Renal cortical epithelial cell (primary cell): ENCODE measurements at places on chromosomes 4 and X. TPM values are rescaled to one million over a fixed set of nuclear protein-coding genes. Genes with fewer than 3 reads are reported as not detected.

Gene LGI2
- under 0.01 and 2.4 TPM in 2 replicates for total RNA-seq

Gene FRYL
- 59.0 and 115 TPM in 2 replicates for total RNA-seq

Gene ADGRL3
- 5.3 TPM in 1 of 2 replicates, not detected in the other for total RNA-seq

Gene CETN2
- 47.8 and 81.1 TPM in 2 replicates for total RNA-seq

Gene TMEM255A
- 0.17 and 0.30 TPM in 2 replicates for total RNA-seq

Gene RAP2C
- total RNA-seq: 22.9 and 26.9 TPM in 2 replicates

Gene SH3RF1
- total RNA-seq: 10.2 and 12.7 TPM in 2 replicates

Gene FGFR3
- total RNA-seq: 1.4 and 3.7 TPM in 2 replicates

DNA sequence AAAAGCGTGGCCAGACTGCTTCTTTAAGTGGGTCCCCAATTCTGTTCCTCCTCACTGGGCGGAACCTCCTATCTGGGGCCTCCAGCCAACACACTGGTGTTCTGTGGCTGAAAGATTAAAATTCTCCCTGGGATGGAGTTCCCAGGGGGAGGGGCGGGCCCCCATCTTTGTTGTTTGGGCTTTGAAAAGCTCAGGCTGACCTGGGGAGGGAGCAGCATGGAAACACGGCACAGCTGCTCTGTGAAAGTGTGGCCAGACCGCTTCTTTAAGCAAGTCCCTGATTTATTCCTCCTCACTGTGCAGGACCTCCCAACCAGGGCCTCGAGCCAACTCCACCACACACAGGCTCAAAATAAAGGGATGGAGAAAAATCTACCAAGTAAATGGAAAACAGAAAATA is 219.5 kb downstream of the TMEM47 start:
- DNase-seq: no peak

DNA sequence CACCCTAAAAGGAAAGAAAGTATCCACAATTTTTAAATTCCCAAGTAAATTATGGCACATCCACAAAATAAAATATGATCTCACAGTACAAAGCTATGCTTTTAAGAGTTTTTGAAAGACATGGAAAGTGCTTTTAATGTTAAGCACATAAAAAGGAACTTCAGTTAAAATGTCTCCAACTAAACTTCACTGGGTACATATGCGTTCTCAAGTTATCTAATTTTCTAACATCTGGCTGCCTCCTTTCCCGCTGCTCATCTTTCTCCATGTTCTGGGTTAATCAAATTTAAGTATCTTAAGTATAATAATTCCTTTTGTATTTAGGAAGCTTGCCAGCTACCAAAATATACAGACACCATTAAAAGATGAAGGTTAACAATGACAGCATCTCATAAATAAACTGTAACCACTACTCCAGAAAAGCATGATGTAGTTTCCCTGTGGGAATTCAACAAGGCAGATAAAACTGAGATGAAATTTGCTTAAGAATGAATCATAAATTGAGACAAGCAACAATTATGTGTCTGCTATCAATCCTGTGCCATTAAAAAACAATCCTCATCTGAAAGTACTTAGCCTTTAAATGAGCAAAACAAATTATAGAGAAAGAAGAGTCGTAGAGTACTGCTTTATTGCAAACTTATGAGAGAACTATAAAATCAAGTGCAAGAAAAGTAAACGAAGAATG is 25.1 kb downstream of the PRSS12 start:
- DNase-seq: no peak

- DNase-seq: no peak
Observed at GRCh38 chr4:47617607-47618006, 132.5 kb downstream of the ATP10D start.

GRCh38 chr4:177163532-177163931 is 146.1 kb upstream of the NEIL3 start:
- peak; percentile 64 for DNase-seq

- DNase-seq: no peak
Observed at GRCh38 chr4:2592572-2592971, 56.1 kb downstream of the FAM193A start.

GRCh38 chr4:183637461-183637860 is 21.5 kb downstream of the RWDD4 start:
- peak; percentile 54 for DNase-seq

DNA sequence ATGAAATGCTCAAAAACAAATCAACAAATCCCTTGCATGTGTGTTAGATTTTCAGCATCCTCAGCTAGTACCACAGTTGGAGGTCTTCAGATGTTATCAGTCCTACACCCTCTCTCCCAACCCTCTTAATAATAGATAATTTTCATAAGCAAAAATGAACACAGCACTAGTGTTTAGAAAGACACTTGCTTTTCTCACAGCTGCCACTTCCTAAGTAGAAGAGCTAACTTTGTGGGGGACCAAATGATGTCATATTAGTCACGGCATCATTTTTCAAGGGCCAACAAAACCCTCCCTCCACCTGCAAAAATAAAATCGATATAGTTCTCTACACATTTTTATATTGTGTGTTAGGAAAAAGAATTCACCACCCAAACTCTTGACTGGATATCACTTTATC is 163.5 kb upstream of the GYPA start:
- DNase-seq: no peak

DNA sequence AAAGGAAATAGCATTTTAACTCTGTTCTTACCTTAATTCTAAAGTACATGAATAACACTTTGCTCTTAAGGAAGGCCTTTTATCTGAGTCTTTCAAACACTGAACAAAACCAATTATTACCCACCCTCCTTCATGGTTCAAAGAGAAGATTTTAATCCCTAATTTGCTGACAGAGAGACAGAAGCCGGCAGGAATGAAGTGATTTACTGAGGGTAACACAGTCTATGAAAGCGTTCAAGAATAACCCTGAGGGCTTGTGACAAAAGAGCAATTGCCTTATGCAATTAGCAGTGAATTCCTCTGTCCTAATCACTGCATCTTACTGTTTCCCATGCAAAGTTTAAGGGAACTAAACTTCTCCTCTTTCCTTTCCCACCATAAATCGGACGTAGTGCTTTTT is 144.1 kb downstream of the PACRGL start:
- peak; percentile 10 for DNase-seq

DNA sequence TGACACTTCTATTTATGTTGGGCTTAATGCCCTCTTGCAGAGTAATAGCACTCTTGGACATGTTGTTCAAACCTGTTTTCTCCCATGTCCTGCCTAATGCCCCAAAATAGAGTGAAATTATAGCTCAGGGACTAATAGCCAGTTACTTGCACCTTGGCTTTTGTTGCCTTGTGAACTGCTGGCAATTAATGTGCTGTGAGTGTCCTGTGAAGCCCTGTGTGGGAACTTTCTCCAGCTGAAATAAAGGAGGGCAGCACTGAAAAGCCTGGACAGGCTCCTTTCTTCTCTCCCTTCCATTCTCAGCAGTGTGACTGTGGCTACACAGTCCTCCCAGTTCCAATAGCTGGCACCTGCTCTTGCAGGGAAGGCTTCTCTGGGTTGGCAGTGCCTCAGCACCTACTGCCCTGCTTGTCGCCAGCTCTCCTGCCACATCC is 72.4 kb downstream of the DCLK2 start:
- DNase-seq: no peak

GRCh38 chrX:31237189-31237588 is 165.3 kb upstream of the FTHL17 start:
- no peak for DNase-seq

DNA sequence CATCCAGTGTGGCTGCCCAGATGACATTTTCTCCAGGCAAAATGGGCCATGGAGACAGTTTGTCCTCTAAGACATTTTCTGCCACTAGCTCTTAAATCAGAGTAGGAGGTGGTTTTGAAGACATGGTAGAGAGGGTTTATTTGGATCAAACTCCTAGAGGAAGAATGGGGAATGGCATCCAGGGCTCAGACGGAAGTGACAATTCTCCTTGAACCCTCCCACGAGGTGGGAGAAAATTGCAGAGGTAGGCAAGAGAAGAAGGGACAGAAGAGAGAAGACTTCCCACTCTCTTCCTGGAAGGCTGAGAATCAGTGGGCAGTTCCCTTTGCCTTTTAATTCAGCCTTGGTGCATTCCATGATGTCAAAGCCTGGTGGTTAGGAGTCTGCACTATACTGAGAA is 194.0 kb downstream of the SMIM20 start:
- no peak for DNase-seq
